ENCODE measurements at places on chromosomes 2 and 18.

- no peak for DNase-seq
Observed at GRCh38 chr2:232372231-232373208, 6.0 kb upstream of the ALPP start.

- DNase-seq = no peak
Observed at GRCh38 chr2:4995466-4995865, 696.7 kb upstream of the SOX11 start.

DNA sequence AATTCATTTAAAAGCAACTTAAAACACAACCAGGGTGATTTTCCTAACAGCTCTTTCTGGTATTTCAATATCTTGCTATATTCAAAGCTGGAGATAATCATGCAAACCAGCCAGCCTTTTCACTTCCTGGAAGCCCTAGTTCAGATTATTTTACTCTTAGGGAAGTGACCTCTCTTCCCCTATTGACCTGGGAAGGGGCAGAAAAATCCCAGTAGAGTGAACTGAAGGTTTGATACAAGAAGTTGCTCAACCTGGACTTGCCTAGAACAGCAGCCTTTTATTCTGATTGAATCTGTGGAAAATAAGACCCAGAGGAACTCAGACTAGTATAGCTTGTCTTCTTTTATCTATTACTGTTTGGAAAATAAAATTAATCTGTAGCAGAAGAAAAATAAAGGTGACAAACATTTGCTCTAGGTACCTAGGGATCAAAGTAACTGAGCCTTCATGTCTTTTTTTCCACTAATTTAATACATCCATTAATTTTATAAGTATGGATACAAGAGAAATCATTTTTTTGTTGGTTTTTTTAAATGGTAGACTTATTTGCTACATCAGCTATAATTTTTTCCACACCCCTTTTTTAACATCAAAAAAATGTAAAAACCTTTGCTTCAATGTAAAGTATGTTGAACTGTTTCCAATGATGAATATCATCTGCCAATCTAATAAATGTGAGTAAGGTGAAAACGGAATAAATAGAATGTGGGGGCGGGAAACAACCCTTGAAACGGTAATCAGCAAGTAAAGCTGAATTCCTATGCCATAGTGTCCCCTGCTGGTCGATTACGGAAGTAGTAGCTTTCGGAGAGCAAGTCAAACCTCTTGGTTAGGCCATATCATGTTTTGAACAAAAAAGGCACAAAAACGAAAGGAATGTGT is 629.9 kb downstream of the NRXN1 start:
- peak; percentile 76 for DNase-seq

DNA sequence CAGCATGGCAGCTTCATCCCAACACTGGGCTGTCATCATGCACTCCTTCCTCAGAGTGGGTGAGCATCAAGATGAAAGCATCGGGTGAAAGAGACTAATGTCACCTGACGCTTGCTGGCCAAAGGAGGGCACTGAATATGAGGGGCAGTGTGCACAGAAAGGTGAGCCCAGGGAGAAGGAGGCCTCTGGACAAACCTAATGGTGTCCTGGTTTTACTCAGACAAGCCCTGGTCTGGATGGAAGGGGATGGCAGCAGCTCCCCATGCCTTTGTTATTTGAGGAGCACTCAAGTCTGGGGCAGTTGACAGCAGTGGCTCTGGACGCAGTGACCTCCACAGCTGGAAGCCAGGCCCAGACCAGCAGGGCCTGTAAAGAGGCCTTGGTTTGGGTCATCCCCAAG is 209.7 kb downstream of the SMAD2 start:
- DNase-seq = no peak

GRCh38 chr18:58601468-58602266 is 27.2 kb downstream of the ALPK2 start:
- no peak for DNase-seq

Measured in DMS53 (cell line).